Kasumi-1 (cell line): ENCODE measurements at places on chromosomes 11 and 22.

GRCh38 chr11:76604626-76605241, 65.8 kb downstream of the LRRC32 start:
- DNase-seq, result no peak

- DNase-seq, result peak; percentile 71
Observed at GRCh38 chr11:26753723-26754504, 32.1 kb upstream of the SLC5A12 start.

- no peak for DNase-seq
Observed at GRCh38 chr11:86983021-86983488, 27.9 kb upstream of the FZD4 start.

DNA sequence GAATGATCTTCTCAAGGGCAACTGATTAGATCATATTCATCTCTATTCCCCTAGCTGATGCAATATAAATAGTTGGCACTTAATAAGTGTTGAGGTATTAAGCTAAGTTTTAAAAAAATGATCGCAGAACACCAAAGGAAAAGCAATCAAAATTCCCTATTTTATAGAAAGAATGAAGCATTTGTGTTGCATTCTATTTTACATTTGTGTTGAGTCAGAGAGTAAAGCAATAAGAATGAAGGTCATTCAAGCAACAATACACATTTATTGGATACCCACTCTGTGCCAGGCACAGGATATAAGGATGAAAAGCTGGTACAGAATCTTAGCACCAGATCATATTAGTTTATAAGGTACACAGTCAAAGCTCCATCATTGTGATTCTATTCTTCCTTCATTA, 686.4 kb upstream of the CCDC90B start:
- DNase-seq, result no peak

DNA sequence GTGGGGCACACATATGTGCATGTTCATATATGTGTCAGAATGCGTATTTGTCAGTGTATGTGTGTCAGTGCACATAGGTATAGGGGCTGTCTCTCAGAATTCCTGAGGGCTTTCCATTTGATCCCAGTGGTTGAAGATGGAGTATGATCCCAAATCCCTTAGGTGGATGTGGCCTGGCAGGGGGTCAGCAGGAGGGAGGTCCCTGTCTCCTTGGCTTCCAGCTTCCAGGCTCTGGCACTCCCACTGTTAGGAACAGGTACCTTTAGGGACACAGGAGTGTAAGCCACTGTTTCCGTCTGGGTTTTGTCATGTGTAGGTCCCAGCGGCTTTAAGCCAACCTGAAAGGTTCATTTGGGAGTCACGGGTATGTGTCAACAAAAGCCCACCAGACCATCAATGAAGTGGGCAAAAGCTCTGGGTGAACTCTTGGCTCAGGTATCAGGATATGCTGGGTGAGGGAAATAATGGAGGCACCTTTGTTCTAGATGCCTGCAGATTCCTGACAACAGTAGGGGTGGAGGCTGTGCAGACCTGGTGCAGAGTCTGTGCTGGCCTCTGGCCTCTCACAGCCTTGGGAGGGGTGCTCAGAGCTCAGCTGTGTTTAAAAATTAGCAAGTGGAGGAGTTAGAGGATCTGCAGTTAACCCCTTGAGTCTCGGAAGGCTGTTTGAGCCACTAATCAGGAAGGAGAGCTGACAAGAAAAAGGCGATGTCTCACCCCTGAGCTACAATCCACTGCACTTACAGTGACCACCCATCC, 9.0 kb downstream of the KCNQ1OT1 start:
- no peak for DNase-seq

GRCh38 chr22:43832393-43833265, 20.5 kb upstream of the EFCAB6 start:
- DNase-seq, result no peak

GRCh38 chr11:9020916-9021315, 17.1 kb upstream of the NRIP3 start:
- no peak for DNase-seq

DNA sequence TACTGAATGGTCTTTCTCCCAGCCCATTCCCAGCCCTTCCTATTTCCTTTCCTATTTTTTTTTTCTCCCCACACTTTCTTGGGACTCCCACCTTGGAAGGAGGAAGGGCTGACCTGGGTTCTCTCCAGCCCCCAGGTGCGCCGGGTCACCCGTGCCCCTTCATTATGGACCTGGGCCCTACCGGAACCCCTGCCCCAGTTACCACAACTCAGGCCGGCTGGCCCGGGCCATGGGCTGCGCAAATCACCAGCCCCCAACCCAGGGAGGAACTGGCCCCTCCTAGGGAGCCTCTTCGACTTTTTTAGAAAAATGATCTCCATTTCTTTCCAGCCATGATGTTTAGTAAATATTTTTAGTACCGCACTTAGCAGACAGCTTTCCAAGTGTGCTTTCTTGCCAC, 62.2 kb downstream of the MORC2 start:
- DNase-seq, result no peak

DNA sequence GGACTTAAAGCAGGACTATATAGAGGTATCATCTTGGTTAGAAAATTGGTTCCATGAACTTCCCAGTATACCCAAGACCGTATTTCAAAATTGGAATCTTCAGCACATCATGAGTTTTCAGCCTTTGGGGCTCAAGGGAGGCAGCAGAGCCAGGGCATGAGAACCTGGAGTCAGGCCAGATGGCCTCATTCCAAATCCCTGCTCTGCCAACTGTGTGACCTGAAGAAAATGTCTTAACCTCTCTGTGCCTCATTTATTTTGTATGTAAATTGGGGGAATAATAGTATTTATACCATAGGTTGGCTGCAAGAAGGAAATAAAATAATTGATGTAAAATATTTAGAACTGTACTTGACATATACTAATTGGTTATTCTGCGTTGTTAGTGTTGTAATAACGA, 987.6 kb downstream of the TBC1D22A start:
- no peak for DNase-seq

GRCh38 chr11:57301711-57302423, 22.9 kb downstream of the TNKS1BP1 start:
- no peak for DNase-seq

DNA sequence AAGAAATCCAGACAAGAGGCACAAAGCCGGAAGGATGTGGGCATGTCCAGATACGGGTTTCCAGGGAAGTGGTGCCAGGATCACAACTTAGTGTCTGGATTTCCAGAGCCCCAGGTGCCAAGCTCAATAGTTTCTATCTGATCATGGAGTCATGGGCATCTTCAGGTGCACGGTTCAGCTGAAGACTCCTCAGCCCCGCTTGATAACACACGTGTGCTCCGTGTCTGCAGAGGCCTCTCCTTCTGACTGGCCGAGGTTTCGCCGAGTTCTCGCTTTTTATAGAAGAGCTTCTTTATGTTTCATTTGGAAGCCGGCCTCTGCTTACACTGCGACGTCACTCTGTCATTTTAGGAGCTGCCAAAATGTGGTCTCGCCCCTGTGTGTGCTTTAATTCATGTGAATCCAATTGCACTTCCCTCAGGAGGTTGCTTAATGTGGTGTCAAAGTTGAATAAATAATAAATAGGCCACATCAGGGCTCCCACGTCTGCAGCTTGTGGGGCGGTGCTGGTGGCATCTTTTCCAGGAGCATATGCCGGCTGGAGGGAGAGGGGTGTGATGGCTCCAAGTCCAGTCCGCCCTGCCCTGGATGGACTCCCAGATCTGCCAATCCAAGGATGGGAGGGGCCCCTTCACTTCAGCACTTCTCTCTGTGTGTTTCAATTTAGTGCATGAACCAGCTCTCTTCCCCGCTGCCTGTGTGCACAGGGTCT, 1410.8 kb downstream of the TBC1D22A start:
- no peak for DNase-seq

DNA sequence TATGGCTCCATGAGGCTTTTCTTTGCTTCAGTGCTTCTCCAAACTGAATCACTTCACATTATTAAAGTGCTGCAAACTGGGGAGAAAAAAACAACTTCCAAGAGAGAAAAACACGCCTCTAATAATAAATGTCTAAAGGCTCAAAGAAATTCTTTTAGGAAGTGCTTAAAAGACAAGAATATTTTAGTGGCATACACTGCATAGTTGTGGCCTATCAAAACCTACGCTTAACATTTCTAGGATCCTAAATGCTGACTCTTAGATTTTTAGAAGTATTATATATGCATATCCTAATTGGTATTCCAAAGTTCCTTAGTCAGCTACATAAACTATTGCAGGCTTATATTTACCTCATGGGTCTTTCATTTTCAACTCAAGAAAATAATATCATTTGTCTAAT, 879.0 kb upstream of the CCDC90B start:
- no peak for DNase-seq

- no peak for DNase-seq
Observed at GRCh38 chr11:133920109-133920990, 36.4 kb downstream of the IGSF9B start.

- no peak for DNase-seq
Observed at GRCh38 chr22:47073075-47073474, 310.6 kb downstream of the TBC1D22A start.

DNA sequence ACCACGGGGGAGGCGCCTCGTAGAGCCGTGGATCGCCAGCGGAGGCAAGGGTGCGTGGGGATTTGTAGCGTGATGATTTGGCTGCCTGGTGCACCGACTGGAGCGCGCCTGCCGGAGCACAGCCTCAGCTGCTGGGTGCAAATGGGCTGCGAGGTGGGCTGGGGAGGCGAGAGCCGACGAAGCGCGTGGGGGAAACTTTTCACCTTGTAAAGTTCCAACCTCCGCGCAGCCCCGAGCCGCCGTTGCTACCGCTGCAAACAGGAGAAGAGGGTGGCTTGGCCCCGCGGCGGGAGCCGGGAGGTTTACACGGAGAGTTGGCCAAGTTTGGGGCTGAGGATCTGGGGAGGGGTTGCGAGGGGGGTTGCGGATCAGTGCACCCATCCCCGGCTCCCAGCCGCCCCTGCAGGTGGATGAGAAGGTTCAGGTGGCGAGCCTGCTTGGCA, 528 bp downstream of the FAT3 start:
- no peak for DNase-seq

- no peak for DNase-seq
Observed at GRCh38 chr11:134951305-134951700, 539.3 kb upstream of the B3GAT1 start.

DNA sequence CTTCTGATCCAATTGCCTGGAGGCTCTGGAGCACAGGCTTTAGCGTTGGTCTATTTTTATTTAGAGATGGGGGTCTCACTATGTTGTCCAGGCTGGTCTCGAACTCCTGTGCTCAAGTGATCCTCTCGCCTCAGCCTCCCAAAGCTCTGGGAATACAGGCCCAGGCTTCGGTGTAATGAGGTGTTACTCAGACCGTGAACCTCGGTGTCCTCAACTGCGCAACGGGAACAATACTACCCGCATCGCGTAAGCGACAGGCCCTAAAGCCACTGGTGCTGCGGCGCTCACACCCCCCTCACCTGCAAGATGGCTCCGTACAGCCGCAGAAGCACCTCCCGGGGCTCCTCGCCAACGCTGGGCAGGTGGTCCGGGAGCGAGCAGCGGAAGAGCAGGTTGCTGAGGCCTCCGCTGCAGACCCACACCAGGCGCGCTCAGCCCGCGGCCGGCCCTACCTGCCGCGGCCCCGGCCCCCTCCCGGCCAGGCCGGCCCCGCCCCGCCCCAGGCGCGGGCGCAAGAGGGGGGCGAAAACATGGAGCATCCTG, 628 bp downstream of the CHKB start:
- DNase-seq, result peak; percentile 9

DNA sequence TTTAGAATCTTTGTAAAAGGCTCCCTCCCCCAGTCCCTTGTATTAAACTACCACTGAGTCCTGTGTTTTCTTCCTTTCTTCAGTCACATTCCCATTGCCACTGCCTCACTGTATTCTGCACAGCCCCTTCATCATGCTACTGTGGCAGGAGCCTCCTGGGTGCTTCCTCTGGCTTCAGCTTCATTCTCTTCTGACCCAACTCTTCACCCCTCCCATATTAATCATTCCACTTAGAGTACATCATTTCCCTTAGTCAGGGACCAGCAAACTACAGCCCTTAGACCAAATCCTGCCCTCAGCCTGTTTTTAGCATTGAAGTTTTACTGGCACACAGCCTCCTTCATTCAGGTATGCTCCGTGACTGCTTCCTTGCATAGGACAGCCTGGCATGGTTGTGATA, 127.7 kb upstream of the MTNR1B start:
- DNase-seq, result no peak

- DNase-seq, result no peak
Observed at GRCh38 chr22:26985206-26985605, 327.8 kb downstream of the MIAT start.

GRCh38 chr11:112731538-112731937, 229.7 kb upstream of the NCAM1 start:
- no peak for DNase-seq

- DNase-seq, result peak; percentile 14
Observed at GRCh38 chr22:26461188-26461810, 22.3 kb downstream of the HPS4 start.

DNA sequence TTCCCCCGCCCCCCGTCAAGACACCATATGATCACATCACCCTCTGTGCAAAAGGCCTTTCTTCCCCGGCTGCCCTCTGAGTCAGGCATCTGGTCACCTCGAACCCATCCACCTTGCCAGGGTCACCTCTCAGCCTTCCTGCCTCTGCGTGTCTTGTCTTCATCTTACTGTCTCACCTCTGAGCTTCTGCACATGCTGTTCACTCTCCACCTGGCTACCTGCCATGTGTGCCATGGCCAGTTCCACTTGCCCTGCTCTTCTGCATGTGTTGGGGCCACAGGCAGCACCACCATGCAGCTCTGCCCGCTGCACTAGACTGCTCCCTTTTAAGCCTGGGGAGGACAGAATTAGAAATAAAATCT, 9.8 kb downstream of the ZNF74 start:
- DNase-seq, result no peak

DNA sequence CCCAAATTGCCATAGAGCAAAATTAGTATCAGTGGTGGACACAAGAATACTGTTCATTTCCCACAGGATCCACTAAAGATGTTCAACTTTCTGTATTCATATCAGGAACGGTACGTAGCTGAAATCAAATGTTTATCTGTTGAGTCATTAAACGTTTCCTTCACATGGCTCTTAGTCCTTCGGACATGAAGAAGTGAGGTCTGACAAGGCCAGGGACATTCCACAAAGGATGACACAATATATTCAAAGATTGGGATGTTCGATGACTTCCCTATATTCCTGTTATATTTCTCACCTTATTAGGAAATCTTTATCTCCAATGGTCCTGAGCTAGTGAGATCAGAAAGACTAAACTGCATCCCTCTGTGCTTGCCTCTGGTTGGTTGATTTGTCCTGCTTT, 129.0 kb downstream of the ETS1 start:
- no peak for DNase-seq

- peak; percentile 61 for DNase-seq
Observed at GRCh38 chr11:92886243-92886905, 83.1 kb upstream of the MTNR1B start.

- DNase-seq, result no peak
Observed at GRCh38 chr11:64347193-64347867, 7.3 kb downstream of the CCDC88B start.

- no peak for DNase-seq
Observed at GRCh38 chr22:29074276-29074772, 1.5 kb downstream of the KREMEN1 start.

GRCh38 chr11:72439455-72439854, 5.1 kb upstream of the CLPB start:
- DNase-seq, result peak; percentile 23
